ENCODE measurements at places on chromosomes 2 and 18. TPM values are rescaled to one million over a fixed set of nuclear protein-coding genes. Genes with fewer than 3 reads are reported as not detected.

GRCh38 chr18:68699043-68699442 lies 15.9 kb downstream of the TMX3 start:
- no peak for DNase-seq

GRCh38 chr2:156708051-156708450 lies 271.9 kb downstream of the GPD2 start:
- DNase-seq = no peak

DNA sequence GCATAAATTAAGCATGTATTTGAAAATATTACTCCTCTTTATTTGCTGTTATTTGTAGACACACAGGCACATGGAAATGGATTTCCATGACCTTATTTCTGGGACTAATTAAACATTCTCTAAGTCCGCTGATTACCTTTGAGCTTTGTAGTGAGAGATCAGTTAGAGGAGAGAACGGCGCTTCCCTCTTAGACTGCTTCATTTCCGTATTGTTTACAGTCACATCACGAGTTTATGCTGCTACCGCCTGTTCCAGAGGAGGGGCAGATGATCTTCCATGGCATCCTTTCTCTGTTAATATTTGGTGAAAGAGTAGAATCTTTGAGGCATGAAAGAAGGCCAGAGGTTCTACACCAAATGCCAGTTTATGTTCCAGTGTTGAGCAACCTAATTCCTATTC lies 404.4 kb downstream of the TRIB2 start:
- DNase-seq = no peak

GRCh38 chr2:62447411-62447810 lies 58.6 kb downstream of the TMEM17 start:
- no peak for DNase-seq

GPC1 gene
- total RNA-seq = 0.64 TPM

KCNIP3 gene
- total RNA-seq = not detected

Measured in activated naive CD8-positive, alpha-beta T cell treated with anti-CD3 and anti-CD28 coated beads for 36 hours (primary cell).